Mucosa of gallbladder (tissue), 1 donor: ENCODE measurements at places on chromosomes 1 and 21. TPM values are rescaled to one million over a fixed set of nuclear protein-coding genes. Genes with fewer than 3 reads are reported as not detected.

The WNT9A gene
- total RNA-seq = 2.2 TPM

- DNase-seq = no peak
These were observed 29.0 kb downstream of the SYT6 start for GRCh38 chr1:114124644-114125043.

DNA sequence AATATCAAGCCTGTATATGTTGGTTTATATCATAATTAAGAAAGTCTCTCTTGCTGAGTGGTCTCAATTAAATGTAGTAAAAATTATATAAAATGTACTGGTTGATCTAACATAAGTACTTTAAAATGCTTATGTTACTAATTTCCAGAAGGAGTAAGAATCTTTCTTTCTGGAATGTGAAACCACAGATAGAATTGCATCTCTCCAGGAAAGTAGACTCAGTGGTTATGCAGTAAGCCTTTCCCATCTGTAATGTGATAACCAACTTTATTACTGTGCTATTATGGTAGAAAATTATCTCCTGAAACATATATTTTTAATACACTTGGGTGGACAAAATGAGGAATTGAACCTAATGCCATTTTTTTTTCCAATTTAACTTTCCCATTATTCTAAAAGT lies 8.9 kb upstream of the RALGPS2 start:
- DNase-seq = no peak

DNA sequence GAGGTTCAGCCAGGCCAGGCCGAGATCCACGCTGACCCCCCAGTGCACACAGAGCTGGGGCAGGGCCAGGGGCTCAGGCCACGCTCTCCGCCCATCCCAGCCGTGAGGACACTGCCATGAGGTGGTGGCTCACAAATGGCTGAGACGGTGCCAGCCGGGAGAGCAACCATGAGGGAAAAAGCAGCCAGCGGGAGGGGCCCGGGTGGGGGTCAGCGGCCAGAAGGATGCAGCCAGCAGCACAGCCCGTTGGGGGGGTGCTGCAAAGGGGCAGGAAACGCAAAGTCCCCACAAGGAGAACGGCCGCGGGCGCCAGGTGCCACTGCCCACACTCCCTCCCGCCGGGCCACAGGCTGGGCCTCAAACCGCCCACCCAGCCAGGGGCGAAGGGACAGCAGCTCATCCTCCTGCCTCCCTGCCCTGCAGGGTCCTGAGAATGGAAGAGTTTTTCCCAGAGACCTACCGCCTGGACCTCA lies 8.3 kb downstream of the TTLL10 start:
- DNase-seq = no peak

DNA sequence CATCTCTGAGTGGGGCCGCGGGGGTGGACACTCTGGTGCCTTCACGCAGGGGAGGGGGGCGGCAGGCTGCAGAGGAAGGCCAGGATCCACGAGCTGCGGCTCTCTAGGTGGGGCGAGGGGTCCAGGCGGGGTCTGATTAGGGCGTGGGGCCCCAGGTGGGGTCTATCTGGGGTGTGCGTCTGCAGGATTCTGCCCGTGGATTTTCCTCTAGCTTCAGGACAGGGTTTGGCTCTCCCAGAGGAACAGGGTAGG lies 6.3 kb downstream of the JMJD4 start:
- DNase-seq = no peak

GRCh38 chr1:38476111-38476849 lies 383.3 kb downstream of the RRAGC start:
- no peak for DNase-seq

GRCh38 chr1:75085931-75086330 lies 48.3 kb upstream of the LHX8 start:
- no peak for DNase-seq

- peak; percentile 46 for DNase-seq
These were observed 930 bp downstream of the DHCR24 start for GRCh38 chr1:54885807-54886723.

The MRPL9 gene
- 57.7 TPM for total RNA-seq

The LCE3E gene
- total RNA-seq = not detected

DNA sequence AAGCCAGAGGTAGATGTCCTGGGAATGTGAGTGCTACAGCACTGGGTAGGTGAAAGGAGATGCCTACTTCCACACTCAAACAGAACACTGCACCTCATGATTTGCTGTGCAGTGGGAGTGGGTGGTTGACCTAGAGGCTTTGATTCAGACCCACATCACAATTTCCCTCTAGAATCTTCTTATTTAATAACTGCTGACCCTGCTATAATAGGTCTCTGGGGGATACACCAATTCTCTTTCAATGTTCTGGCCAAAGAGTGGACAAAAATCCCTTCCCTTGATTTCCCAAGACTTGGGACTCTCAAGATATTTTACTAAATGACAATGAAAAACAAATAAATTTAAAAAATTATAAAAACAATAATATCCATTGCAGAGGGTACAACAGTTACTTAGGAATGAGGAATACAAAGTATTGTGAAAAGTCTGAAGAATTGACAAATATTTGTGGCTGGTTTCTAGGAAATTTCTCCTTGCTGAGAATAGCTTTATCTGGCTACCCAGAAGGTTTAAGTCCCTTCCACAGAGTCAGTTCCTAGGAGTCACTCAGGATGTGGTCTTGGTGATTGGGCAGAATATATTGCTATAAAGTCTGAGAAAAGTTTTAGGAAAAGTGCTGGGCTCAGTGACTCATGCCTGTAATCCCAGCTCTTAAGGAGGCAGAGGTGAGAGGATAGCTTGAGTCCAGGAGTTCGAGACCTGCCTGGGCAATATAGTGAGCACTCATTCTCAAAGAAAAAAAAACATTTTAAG lies 2.4 kb upstream of the FCGR2A start:
- DNase-seq = no peak

The DNM3 gene
- total RNA-seq = 2.8 TPM

GRCh38 chr1:16077406-16078245 lies 4.2 kb upstream of the FAM131C start:
- no peak for DNase-seq

The SPRR3 gene
- total RNA-seq = 42.5 TPM

The SV2A gene
- 3.4 TPM for total RNA-seq

DNA sequence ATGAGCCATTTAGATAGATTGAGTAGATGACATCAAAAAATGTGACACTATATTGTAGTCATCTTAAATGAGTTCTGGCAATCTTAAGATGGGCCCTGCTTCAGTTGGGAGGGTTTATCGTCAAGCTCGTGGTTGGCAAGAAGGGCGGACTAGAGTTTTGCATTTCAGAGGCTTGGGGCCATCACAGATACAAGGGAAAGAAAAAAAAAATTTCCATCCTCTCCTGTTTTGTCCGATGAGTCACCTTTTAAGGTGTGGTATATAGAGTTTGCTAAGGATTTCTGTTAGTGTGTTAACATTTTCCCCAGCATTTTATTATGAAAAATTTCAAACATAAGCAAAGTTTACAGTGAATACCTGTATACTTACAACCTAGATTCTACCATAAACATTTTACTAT lies 31.8 kb upstream of the KCNQ4 start:
- DNase-seq = no peak

The TENT5C gene
- 8.1 TPM for total RNA-seq

- no peak for DNase-seq
These were observed 14.5 kb downstream of the SYT11 start for GRCh38 chr1:155873860-155874259.

DNA sequence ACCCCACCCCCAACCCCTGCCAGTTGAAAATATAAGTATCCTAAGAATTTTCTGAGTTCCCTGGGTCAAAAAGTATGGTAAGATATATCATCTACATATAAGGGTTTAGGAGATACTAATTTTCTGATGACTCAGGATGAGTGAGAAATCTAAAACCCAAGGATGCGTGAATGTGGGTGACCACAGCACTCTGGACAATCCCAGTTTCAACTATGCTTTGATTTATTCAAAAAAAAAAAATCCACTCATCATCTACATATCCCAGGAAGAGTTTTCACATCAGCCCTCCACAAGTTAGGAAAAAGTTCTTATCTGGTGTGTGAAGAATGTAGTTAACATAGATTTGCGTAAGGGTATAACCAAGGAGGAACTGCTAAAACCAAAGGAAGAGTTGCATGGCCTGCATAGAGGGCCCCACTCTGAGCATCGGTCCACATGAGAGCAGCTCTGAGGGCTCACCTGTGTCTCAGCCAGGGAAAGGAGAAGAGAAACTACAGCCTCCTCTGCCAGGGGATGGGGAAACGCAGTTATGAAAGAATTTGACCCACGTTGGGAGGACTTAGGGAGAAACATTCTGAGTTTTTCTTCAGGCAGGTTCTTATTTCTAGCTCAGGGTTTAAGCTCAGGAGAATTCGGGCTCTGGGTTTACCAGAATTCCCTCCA lies 18.8 kb downstream of the LAMB3 start:
- no peak for DNase-seq

GRCh38 chr21:14482165-14482564 lies 64.0 kb downstream of the SAMSN1 start:
- no peak for DNase-seq

- no peak for DNase-seq
These were observed 139.3 kb upstream of the ZNF644 start for GRCh38 chr1:91161166-91161565.

GRCh38 chr1:224700918-224701531 lies 84.9 kb downstream of the CNIH3 start:
- DNase-seq = no peak

DNA sequence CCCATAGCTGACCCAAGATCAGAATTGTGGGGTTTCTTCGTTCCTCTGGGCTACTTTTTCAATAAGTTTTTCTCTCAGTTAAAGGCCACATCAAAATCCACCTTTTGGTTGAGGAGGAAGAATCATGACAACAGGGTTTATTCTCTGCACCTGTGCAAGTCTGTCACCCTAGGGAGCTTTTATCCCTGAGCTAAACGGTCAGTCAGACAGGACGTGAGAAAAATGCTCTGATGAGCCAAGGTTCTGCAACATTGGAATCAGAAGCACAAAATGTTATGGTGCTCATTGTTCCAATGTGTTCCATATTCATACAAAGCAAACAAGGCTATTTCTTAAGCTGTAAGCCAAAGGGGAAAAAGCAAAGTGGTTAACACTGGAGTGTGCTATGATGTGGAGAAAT lies 7.4 kb upstream of the ERICH3 start:
- DNase-seq = no peak

GRCh38 chr1:62230718-62231117 lies 36.1 kb downstream of the L1TD1 start:
- DNase-seq = no peak

DNA sequence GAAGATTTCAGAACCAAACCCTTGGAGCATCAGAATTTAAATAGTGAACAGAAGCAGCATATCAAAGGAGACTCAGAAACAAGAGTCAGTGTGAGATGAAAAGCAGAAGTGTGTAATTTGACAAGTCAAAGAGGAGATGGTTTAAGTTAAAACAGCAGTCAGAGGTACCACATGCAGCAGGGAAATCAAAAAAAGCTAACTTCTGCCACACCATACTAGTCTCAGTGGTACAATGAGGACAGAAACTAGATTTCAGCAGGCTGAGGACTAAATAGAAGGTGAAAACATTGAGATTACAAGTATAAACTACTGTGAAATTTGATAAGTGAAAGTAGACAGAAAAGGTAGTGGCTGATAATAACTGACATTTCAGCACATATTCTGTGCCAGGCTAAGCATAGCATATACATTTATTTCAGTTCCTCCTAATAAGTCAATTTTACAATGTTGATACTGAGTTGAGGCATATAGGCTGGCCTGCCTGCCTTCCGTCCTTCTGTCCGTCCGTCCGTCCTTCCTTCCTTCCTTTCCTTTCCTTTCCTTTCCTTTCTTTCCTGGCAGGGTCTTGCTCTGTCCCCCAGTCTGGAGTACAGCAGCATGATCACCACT lies 12.6 kb downstream of the SUCO start:
- no peak for DNase-seq

DNA sequence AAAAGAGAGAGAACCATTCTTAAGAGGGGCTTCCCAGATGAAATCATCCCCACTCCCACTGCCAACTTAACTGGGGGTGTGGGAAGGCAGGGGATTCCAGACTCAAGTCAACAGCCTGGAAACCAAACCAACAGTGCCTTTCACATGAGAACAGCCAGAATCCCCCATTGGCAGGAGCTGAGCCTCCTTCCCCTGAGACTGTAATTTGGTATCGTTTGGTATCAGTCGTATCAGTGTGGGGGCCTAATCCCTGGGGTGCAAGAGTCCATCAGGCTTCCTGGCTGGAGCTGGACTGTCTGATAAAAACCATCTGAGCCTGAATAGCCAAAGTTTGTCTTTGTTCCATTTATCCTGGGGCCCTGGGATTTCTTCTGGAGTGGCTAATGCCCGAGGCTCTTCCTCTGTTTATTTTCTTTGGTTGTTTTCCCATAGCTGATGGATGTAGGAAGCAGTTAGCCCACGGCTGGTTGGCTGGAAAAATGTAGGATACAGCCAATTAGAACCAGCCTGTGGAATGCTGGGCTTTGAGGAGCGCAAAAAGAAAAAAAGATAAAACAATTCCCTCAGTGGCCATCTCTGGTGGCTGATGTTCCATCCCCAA lies 84.6 kb downstream of the LAMC2 start:
- no peak for DNase-seq

- no peak for DNase-seq
These were observed 303.7 kb upstream of the PLD5 start for GRCh38 chr1:242828199-242828598.

- DNase-seq = no peak
These were observed 10.2 kb downstream of the PLXNA2 start for GRCh38 chr1:208233978-208234377.

GRCh38 chr21:38277501-38278131 lies 20.8 kb downstream of the KCNJ15 start:
- peak; percentile 46 for DNase-seq

The C8B gene
- 1.9 TPM for total RNA-seq

GRCh38 chr1:222167896-222168295 lies 380.0 kb downstream of the HHIPL2 start:
- no peak for DNase-seq

DNA sequence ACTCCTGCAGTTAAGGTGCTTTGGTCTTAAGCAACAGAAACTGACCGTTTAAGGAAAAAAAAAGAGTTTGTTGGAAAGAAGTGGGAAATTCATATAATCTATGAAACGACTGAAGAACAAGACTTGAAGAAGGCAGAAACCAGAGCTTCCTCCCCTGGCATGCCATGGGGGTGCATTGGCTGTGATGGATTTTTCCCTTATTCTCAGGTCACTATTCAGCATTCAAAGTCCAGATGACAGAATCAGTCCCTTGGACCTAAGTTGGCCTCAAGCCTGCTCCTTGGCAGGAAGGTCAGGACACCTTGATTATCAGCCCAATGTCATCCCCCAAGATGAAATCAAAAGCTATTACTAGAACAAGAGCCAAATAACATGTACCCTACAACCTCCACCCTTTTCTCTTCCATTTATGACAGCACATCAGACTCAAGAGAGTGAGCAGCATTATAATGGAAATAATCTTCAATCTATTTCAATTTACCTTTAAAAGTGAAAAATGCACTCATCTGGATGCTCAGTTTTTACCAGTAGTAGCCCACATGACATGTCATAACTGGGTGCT lies 15.8 kb upstream of the TMEM9 start:
- DNase-seq = no peak

The MARK1 gene
- 5.1 TPM for total RNA-seq

The FCER1G gene
- 31.5 TPM for total RNA-seq

DNA sequence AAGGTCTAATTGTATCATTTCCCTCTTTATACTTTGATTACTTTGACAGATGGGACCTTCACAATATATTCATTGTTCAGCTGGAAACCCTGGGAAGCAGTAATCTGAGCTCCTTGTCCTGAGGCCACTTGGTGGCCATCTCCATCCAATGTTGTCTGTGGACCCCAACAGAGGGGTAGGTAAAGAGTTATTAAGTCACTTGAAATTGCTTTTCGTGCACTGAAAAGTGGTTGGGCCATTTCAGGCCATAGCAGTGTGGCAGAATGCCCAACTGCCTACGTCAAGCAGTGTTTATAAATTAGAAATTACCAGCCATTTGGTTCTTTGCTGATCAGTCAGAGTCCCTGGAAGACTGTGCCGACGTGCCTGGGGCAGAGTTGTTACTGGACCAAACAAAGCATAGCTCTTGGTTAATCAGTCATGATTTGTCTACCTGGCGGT lies 308.3 kb upstream of the USP25 start:
- no peak for DNase-seq
